ENCODE measurements at places on chromosomes 11 and 22.

- no peak for DNase-seq
Measured at GRCh38 chr22:24810043-24810749, 4.2 kb downstream of the SGSM1 start.

- no peak for DNase-seq
Measured at GRCh38 chr11:86630229-86630981, 42.0 kb downstream of the ME3 start.

DNA sequence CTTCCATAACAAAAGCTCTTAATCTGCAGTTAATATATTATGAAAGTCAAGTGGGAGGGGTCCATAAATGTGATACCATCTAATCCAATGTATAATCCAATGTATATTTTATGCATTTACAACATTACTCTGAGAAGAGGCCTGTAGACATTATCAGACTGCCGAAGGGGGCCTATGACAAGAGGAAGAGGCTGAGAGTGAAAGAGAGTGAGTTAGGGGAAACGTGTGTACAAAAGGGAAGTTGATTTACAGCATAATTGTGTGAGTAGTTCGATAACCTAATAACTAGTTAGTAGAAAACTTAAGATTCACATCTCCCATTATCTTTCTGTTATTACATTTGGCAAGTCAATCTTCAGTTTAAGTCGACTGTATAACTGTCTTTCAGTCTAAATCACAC lies 86.6 kb downstream of the DDX10 start:
- no peak for DNase-seq

- DNase-seq, result no peak
Measured at GRCh38 chr22:50443197-50443596, 31.6 kb downstream of the SBF1 start.

- peak; percentile 17 for DNase-seq
Measured at GRCh38 chr11:43644621-43645299, 35.8 kb upstream of the HSD17B12 start.

DNA sequence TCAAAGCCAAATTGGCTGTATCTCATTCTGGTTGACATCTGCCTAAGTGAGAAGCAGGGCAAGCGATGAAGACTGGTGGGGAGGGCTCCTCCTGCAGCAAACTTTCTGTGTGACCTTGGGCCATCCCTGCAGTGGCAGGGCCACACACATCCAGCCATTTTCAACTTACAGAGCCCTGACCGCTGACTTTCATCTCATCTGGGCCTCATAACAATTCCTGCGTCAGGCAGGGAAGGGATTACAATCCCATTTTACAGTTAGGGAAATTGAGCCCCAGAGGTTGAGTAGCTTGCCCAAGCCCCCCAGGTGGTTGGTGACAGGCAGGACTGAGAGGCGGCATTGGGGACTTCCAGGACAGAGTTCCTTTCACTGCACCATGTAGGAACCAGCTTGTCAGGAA lies 21.9 kb downstream of the TPBGL start:
- no peak for DNase-seq

DNA sequence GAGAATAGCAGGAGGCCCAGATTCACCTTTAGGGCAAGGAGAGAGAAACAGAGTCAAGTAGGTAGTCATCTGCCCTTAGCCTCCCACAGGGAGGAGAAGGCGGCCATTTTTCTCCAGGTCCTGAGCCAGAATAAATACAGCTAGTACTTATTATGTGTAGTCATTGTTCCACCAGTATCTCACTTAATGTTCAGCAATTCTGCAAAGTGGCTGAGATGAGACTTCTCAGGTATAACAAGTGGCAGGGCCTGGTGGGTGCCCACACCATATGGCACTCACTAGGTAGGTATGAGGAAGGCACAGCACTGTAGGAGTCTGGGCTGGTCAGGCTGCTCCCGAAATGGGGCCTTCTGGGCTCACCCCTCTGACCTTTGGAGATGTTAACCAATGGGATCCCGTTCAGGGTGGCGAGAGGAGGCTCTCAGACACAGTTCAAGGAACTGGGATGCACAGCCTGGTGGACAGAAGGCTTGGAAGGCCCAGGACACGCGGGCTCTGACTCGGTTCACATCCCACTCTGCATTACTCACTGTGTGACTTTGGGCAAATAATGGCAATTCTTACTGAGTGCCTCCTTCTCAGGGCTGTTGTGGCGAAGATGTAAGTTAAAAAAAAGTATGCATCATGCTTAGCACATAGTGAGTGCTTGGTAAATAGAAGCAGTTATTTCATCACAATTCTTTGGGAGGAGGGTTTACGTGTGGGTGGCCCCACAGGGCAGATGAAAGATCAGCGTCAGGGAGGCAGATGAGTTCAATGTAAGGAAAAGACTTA lies 25.1 kb downstream of the RTN4RL2 start:
- no peak for DNase-seq

DNA sequence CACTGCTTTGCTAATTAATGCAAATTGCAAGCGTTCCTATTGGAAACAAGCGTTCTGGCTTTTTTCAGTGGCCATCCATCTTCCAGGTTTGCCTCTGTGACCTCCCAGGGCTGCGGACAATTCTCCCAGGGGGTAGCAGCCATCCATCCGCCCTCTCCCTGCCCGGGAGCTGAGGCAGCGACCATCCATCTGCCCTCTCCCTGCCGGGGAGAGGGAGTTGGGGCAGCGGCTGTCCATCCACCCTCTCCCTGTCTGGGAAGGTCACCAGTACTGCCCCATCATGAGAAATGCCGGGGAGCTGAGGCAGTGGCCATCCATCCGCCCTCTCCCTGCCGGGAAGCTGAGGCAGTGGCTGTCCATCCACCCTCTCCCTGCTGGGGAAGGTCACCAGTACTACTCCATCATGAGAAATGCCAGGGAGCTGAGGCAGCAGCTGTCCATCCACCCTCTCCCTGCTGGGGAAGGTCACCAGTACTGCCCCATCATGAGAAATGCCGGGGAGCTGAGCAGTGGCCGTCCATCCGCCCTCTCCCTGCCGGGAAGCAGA lies 394.7 kb downstream of the BRD1 start:
- DNase-seq, result no peak

- DNase-seq, result peak; percentile 10
Measured at GRCh38 chr11:7278314-7278917, 26.7 kb downstream of the SYT9 start.

- no peak for DNase-seq
Measured at GRCh38 chr11:114148013-114148382, 88.5 kb downstream of the ZBTB16 start.

DNA sequence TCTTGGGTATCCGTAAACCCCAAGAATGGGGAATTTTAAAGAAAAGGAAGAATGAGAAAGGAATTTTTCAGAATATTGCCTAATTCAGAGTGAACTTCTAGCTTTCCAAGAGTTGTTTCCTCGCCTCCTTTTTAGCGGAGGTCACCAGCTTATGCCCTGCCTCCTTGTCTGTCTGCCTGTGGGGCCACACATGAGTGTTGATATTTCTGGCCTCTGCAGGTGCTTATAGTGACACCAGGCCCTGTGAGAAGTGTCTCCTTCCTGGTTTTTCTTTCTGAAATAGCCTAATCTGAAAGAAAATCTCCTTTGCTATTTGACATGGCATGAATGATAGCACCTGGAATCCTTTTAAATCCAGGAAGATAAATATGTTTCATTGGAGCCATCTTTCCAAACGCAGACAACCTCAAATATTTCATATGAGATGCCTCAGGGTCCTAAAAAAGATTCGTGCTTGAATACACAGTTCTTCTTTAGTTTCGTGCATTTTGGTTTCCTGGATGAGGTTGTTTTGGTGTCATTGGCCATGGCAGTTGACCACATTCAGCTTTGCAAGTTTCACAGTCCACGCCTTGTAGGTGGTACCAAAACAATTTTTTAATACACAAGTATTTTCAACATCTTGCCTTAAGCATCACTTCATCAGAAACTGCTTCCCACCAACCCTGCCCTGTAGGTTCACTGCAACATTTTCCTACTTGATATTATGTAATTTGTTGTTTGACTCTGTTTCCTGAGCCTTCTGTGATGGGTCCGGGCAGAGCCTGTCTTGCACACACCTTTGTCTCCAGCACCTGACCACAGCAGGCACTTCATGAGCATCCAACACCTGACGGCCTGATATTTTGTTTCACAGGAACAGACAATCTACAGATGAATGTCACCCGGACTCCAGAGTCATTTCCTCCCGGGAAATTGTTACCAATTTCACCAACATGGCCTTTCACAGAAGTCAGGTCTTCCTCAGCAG lies 159.4 kb downstream of the C11orf91 start:
- DNase-seq, result no peak

DNA sequence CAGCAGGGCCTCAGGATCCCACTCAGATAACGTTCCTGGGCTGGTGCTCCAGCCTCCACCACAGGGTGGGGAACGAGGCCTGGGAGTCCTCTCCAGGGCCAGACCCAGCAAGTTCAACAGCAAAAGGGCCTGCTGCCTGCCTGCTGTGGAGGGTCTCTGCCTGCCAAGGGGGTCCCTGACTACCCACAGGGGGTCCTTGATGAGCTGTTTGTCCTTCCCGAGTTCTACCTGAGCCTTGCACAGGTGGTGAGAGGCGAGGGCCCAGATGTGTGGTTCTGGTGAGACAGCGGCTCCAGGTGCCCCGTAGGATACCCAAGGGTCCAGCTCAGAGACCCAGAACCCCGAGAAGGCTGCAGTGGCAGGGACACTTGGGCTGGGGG lies 4.4 kb downstream of the DUSP8 start:
- no peak for DNase-seq

DNA sequence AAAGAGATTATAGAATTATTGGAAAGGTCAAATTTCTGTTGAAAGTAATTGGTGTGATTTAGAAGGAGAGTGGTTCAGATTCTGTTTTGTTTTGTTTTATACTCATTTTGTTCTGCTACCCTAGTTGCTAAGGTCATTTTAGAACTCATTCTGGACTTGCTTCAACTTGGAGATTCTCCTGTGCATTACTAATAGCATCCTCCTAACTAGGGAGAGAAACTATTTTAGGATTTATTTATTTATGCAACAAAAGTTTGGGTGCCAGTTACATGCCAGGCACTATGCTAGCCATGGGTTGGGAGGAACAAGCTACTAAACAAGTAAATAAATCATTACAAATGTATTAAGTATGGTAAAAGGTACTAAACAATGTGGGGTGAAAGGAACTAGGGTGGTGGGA lies 84.0 kb downstream of the YAP1 start:
- no peak for DNase-seq

DNA sequence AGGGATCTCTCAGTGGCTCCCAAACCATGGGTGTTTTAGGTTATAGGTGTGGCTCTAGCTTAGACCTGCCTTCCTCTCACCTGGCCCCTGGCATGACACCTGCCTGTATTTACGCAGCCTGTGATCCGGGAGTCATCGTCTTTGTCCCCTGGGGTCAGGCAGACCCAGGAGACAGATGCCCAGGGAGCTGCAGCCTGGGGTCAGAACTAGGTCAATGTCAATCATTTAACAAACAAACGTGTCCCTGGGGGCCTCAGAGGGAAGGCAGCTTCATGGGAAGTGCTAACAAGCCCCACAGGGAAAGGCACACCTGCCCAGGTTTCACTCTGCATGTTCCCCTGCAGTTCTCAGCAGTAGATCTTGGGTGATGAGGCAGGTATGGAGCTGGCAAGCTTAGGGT lies 12.0 kb downstream of the BACE1-AS start:
- DNase-seq, result no peak

DNA sequence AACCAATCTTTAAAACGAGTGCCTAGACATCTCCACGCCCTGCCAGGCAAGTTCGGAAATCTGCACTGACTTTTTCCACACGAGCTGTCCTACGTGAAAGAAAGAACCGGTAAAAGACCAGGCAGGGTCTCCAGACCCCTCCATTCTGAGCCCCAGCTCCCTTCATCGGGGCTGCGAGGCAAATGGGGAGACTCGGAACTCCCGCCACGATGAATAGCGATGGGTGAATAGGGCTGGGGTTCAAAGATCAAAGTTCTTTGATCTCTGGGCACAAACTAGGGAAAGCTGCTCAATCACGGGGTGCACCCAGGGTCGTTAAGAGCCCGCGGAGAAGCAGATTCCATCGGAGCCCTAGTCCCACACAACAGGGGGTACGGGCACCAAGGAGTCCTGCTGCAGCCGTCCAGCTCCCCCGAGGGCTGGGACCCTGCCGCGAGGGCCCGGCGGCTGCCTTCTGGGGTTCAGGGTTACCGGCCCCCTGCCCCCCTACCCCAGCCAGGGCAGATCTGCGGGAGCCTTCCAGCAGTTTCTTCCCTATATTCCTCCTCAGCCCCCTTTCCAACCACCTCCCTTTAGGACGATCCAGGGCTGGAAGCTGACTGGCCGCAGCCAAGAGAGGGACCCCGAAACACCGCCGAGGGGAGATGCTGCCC lies 1.1 kb downstream of the LRP4 start:
- DNase-seq, result no peak

DNA sequence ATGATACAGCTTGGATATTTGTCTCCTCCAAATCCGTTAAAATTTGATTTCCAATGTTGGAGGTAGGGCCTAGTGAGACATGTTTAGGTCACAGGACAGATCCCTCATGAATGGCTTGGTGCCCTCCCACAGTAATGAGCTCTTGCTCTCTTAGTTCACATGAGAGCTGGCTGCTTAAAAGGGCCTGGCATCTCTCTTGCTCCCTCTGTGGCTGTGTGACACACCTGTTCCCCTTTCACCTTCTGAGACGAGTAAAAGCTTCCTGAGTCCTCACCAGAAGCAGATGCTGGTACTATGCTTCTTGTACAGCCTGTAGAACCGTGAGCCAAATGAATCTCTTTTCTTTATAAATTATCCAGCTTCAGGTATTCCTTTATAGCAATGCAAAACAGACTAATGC lies 3.5 kb downstream of the VPS37C start:
- no peak for DNase-seq

- DNase-seq, result no peak
Measured at GRCh38 chr11:114145166-114145775, 85.8 kb downstream of the ZBTB16 start.

DNA sequence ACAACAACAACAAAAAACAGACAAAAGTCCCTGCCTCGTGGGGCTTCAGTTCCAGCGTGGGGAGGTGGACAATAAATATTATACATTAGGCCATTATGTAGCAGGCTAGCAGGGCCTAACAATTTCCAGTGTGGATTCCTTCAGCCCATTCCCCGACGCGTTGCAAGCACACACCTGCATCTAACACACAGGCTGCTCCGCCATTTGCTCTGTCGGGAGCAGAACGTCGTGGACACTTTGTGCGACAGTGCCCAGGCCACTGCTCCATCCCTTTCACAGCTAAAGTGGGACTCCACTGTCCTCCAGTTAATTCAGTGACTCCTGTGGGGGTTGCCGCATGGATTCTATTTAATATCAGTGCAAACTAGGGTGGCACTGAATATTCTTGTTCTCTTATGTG lies 10.9 kb upstream of the FGF3 start:
- DNase-seq, result no peak

- no peak for DNase-seq
Measured at GRCh38 chr11:65090628-65091027, 5.4 kb upstream of the VPS51 start.
